ENCODE measurements at places on chromosomes 12 and 14.

GRCh38 chr14:72480464-72481243 is 413.2 kb downstream of the DPF3 start:
- no peak for DNase-seq

DNA sequence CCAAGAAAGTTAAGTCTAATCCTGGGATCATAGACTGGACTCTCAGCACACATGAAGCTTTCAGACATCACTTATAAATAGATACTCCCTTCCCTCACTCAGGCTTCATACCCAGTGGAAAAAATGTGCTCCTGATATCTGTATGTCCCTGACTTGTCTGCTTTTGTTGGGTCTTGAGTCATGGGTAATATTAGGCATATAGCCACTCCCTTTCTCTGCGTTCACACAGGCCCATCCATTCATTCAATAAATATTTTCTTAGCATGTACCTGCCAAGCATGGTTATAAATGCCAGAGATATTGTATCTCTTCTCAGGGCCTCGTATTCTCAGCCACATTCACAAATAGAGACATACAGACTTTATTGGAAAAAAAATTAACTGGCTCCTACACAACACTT is 43.5 kb downstream of the COX16 start:
- DNase-seq = no peak

- no peak for DNase-seq
Observed at GRCh38 chr12:120363274-120363855, 5.6 kb downstream of the MSI1 start.

GRCh38 chr12:127327986-127328385 is 939.0 kb upstream of the TMEM132C start:
- no peak for DNase-seq

GRCh38 chr14:75591331-75591946 is 13.0 kb downstream of the FLVCR2 start:
- no peak for DNase-seq

DNA sequence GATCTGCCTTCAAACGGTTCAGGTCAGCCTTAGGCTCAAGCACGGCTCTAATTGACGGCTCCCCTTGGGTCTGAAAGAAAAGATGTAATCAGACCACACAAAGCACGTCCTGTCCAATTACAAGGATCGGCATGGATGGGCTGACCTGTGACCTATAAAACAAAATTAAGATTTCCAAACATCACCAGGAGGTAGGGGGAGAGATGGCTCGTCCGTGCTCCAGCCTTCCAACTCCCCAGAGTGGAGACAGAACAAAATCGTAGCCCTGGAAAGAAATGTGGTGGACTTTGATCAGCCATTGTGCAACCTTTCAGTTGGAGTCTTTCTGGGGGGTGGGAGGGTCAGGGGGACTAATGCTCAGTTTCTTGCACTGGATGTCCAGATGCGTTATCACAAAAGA is 226.6 kb upstream of the DIO3 start:
- DNase-seq = no peak

DNA sequence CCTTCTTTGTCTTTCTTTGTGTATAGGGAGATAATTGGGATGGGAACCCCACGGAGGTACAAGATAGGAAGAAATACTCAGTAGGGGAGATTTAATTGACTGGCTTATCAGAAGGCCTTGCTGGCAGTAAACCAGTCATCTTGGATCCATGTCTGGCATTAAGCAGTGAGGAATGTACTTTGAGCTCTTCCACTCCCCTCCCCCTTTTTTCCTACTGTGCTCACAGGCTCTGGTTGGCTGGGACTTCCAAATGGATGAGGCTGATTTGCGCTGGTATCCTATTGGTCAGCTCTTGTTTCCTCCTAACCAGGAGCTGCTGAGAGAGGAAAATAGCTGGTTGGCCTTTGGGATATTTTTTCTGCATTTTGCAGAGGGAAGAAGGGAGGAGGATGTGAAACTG is 24.7 kb downstream of the NGDN start:
- DNase-seq = peak; percentile 1

DNA sequence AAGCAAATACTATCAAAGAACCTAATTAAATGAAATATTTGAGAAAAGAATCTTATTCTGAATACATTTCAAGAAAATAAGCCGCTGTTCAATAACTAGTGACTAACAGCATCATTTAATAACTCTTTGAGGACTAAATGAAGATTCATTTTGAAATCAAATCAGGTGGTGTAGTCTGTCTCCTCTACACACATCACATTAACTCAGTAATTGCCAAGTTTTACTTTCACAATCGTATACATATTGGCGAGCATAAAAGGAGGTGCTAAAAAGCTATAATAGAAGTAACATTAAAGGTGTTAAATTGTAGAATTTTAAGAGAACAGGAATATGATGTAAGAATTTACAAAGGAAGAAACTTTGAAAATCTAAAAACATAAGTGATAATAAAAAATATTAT is 185.1 kb downstream of the MDGA2 start:
- no peak for DNase-seq

DNA sequence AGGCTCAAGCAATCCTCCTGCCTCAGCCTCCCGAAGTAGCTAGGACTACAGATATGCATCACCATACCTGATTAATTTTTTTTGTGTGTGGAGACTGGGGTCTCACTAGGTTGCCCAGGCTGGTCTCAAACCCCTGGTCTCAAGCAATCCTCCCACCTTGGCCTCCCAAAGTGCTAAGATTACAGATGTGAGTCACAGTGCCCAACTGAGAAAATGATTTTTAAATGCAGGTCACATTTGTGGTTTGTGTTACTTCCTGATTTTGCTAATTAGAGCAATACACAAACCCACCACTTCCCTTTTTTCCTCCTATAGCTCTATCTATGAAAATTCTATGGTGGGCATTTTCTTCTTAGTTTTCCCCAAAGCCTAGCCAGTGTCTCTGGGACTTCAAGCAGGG is 45.5 kb upstream of the TMEM263 start:
- no peak for DNase-seq

DNA sequence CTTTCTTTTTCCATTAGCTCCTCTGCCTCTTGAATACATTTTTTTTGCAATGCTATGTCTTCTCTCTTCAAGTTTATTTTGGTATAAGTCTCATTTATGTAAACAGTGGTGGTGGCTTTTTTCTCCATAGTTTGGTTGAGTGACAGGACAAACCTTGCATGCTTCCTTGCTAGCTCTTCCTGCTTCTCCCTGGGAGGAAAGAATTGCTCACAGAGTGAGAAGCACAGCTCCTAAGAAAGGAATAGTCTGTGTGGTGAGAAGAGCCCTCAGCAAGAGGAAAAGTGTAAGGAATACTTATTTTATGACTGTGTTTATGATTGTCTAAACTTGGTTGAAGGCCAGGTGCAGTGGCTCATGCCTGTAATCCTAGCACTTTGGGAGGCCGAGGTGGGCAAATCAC is 11.5 kb downstream of the CCDC175 start:
- no peak for DNase-seq

DNA sequence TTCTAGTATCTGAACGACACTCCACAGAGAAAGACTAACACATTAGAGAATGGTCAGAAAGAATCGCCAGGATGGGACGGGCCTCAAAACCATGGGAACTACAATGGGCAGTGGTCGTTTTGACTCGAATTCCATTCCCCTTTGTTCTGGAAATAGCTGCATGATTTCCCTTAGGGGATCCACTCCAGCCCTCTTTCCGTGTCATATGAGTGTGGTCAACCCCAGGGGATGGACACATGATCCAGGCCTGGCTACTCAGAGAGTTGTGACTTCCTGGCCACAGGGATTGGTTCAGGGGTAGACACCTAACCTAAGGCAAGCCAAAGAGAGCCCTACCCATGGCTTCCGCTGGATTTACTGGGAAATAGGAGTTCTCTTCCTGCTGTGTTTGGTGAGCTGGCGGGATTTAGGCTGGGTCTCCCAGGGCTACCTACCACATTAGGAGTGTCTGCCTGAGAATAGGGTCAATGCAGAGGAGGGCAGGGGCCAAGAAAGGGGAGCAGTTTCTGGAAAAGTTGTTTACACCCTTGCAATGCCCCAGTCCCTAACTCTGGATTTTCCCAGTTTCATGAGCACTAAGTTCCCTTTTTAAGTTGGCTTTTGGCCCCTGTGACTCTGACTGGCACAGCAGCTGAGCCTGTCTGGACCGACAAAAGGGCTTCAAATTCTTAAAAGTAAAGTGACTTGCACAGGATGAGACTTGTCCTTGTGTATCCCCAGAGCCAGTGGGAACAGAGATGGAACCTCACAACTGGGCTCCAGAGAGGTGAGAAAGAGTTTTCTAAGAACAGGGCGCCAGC is 28.1 kb upstream of the GPATCH2L start:
- no peak for DNase-seq
